Peyer's patch (tissue), 4 donors: ENCODE measurements at places on chromosomes 12 and 14. TPM values are rescaled to one million over a fixed set of nuclear protein-coding genes. Genes with fewer than 3 reads are reported as not detected.

DNA sequence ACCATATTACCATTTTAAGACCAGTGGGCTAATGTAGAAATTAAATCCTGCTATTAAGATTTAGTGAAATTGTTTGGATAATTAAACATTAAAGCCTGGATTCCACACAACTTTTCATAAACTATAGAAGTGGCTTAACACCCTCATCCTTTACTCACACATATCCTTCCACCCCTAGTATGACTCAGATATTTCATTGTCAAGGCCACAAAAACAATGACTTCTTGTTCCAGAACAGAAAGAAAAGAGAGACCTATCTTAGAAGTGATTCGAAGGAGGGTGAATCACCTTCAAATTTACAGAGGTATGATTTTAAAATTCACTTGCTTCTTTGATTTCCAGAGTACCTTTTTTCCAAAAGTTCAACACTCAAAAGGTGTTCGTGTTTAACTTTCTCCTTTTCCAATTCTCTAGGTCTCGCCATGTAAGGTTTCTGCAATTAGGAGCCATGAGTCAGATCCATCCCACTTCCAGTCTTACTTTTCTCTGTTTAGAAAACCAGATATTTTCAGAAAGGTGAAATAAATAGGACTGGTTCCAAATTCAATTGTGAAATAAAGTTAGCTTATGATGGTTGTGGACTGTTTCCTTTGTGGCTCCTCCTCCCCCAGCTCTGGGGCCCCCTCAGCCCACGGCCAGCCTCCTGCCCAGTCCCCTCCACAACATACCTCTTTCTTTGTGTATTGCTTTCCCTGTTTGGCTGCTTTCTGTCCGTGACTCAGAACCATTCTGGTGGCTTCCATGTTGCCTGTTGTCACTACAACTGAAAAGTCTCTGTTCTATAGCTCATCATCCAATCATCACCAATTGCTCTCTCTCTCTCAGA is 24.6 kb upstream of the MGP start:
- H3K27ac ChIP-seq = no peak overlapping the region
- no peak overlapping the region for H3K4me3 ChIP-seq
- H3K36me3 ChIP-seq = no peaks in the 10 kb centered on the region
- no peaks in the 10 kb centered on the region for H3K4me1 ChIP-seq
- no peak for DNase-seq

DNA sequence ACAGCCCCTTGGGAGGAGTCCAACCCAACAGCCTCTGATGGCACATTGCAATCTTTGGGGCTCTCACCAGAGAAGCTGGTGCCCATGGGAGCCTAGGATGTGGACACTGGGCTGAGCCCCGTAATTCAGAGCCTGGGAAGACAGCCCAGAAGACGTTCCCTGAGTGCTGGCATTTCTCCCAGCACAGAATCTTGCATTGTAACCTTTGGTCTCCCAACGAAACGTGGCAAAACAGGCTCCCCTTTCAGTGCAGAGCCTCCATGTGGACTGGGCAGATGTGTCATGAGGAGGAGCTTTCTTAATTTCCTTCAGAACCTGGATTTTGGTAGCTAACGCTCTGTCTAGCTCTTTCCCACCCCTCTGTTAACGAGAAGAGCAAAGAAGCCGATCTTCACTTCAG is 26.3 kb downstream of the BATF start:
- no peaks in the 10 kb centered on the region for H3K4me1 ChIP-seq
- no peak overlapping the region for H3K4me3 ChIP-seq
- no peaks in the 10 kb centered on the region for H3K27me3 ChIP-seq
- no peak for DNase-seq

- peak; percentile 76 for DNase-seq
- H3K4me1 ChIP-seq = no peaks in the 10 kb centered on the region
- no peaks in the 10 kb centered on the region for H3K27me3 ChIP-seq
- H3K36me3 ChIP-seq = no peaks in the 10 kb centered on the region
- no peak overlapping the region for H3K4me3 ChIP-seq
These were observed 16.7 kb downstream of the KMT2D start for GRCh38 chr12:49043856-49044258.

The ACTR10 gene
- 42.9 TPM for total RNA-seq

GRCh38 chr12:38502415-38502814 is 185.8 kb downstream of the ALG10B start:
- H3K36me3 ChIP-seq = no peaks in the 10 kb centered on the region
- DNase-seq = no peak
- no peak overlapping the region for H3K27ac ChIP-seq
- H3K4me3 ChIP-seq = no peak overlapping the region
- no peaks in the 10 kb centered on the region for H3K4me1 ChIP-seq

DNA sequence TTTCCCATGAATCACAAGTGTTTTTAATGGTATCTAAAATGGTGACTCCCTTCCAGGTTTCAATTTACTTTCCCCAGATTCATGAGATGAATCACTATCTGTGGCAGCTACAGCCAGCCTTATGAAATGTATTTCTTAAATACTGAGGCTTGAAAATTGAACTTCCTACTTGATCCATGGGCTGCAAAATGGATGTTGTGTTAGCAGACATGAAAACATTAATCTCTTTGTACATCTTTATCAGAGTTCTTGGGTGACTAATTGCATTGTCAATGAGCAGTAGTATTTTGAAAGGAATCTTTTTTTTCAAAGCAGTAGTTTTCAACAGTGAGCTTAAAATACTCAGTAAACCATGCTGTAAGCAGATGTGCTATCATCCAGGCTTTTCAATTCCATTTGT is 250.8 kb downstream of the SLC6A15 start:
- H3K4me1 ChIP-seq = no peaks in the 10 kb centered on the region
- H3K27me3 ChIP-seq = no peaks in the 10 kb centered on the region
- no peak overlapping the region for H3K4me3 ChIP-seq
- no peak for DNase-seq
- H3K27ac ChIP-seq = no peak overlapping the region

DNA sequence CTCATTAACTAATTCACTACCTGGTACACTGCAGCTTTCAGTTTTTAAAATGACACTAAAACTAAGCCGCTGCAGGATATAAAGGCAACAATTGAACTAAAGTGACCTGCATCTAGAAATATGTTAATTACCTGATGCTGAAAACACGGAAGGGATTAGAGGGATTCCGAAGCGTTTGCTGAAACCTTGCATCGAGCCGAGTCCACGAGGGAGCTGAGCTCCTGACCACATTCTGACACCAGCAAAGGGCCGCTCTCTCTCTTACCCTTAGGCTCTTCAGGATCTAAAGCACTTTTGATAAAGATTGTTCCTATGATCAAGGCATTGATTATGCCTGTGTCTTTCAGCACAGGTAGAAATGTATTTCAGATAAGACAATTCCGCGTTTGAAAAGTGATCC is 59.5 kb upstream of the CDKN3 start:
- no peak overlapping the region for H3K27ac ChIP-seq
- no peaks in the 10 kb centered on the region for H3K27me3 ChIP-seq
- H3K4me1 ChIP-seq = no peaks in the 10 kb centered on the region
- no peak overlapping the region for H3K4me3 ChIP-seq
- no peaks in the 10 kb centered on the region for H3K36me3 ChIP-seq
- no peak for DNase-seq

The ANO2 gene
- 7.2 TPM for total RNA-seq

GRCh38 chr14:67557118-67557517 is 24.0 kb downstream of the PLEKHH1 start:
- no peaks in the 10 kb centered on the region for H3K36me3 ChIP-seq
- H3K4me3 ChIP-seq = no peak overlapping the region
- H3K27me3 ChIP-seq = no peaks in the 10 kb centered on the region
- DNase-seq = no peak

The GARIN6 gene
- total RNA-seq = not detected

- H3K36me3 ChIP-seq = no peaks in the 10 kb centered on the region
- DNase-seq = no peak
- peak overlapping the region; percentile 98 for H3K27ac ChIP-seq
- H3K4me3 ChIP-seq = peak overlapping the region; percentile 78
These were observed 881 bp upstream of the SOS2 start for GRCh38 chr14:50232276-50232642.

DNA sequence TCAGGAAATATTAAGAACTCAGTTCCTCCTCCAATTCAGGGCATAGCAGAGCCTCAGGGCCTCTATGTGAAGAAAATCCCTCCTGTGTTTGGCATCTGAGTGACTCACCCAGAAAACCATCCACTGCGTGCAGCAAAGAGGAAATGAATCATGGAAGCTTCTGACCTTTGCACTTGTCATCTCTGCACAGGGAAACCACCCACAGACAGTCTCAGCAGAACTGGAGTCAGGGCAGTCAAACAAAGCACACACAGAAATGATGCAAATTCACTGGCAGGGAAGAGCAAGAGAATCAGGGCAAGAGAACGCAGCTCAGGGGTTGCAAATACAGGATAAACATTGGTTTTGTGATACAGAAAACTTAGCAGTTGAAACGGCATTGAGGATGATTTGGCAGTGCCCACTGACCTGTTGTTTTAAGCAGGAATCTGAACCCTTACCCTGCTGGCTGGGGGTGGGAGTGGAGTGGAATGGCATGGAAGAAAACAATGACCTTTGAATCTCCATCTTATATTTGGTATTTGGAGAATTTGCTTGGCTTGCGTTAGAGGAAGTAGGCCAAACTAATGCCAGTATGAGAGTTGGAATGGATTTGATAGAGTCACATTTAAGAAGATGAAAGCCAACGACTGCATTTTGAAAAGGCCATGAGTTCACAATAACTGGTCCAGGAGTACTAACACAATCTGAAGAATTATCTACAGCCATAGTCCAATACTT is 53.5 kb downstream of the PHLDA1 start:
- DNase-seq = peak; percentile 30
- H3K4me1 ChIP-seq = peaks cover 10% of the 10 kb centered on the region
- H3K27me3 ChIP-seq = no peaks in the 10 kb centered on the region
- H3K4me3 ChIP-seq = no peak overlapping the region

GRCh38 chr14:92670643-92671366 is 77.6 kb downstream of the LGMN start:
- H3K36me3 ChIP-seq = no peaks in the 10 kb centered on the region
- H3K4me3 ChIP-seq = no peak overlapping the region
- no peak overlapping the region for H3K27ac ChIP-seq

GRCh38 chr14:91129261-91129660 is 15.4 kb downstream of the DGLUCY start:
- no peak for DNase-seq
- H3K36me3 ChIP-seq = no peaks in the 10 kb centered on the region
- H3K4me1 ChIP-seq = no peaks in the 10 kb centered on the region
- no peak overlapping the region for H3K4me3 ChIP-seq
- no peak overlapping the region for H3K27ac ChIP-seq

DNA sequence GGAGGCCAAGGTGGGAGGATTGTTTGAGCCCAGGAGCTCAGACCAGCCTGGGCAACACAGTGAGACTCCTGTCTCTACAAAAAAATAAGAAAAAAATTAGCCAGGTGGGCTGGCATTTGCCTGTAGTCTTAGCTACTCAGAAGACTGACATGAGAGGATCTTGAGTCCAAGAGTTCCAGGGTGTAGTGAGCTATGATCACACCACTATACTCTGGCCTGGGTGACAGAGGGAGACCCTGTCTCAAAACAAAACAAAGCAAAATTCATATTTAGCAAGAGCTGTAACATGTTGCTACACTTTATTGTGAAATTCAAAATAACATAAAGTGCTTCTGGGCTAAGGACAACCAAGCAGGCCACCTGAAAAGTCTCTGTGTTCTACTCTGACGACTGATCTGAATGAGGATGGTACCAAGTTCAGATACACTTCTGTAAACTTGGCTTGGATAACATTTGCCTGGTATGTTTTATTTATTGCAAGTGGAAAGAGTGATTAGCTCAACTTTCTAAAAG is 11.6 kb upstream of the STRN3 start:
- no peaks in the 10 kb centered on the region for H3K27me3 ChIP-seq
- no peaks in the 10 kb centered on the region for H3K36me3 ChIP-seq
- H3K4me3 ChIP-seq = no peak overlapping the region
- H3K4me1 ChIP-seq = peaks cover 25% of the 10 kb centered on the region
- no peak overlapping the region for H3K27ac ChIP-seq

DNA sequence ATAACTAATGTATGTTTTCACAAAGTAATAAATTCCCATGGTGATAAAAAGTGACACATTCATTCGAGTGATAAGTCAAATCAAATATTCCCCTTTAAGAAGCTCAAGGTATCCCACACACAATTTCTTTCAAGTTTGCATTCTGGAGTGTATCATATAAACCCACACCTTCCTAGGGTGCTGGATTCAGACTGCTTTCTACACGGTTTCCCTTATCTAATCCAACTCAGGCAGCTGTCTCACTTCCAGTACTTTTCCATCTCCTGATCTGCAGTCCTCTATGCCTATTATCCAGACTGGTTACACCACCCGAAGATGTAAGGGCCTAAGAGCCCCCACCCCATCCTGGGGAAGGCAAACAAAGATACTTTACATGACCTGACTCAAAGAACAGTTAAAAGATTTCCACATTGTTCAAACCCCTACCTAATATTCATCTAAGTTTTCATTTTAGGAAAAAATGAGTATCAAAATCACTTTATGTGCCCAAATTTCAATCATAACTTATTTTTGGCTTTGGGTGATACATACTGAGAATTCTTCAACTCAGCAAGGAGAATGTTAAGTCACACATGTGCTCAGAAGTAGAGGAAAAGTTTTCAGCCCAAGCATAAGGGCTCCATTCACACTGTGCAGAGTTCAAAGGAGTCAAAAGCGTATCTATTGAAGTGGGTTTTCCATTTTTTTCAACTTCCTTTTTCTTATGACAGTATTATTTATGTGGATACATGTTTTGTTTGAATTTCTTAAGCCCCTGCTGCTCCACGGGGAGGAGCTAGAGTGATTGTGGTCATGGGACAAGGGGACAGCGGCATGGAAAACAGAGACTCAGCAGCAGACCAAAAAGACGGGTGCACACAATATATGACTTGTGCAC is 41.8 kb downstream of the CORO1C start:
- H3K36me3 ChIP-seq = no peaks in the 10 kb centered on the region
- H3K27me3 ChIP-seq = no peaks in the 10 kb centered on the region
- DNase-seq = no peak

DNA sequence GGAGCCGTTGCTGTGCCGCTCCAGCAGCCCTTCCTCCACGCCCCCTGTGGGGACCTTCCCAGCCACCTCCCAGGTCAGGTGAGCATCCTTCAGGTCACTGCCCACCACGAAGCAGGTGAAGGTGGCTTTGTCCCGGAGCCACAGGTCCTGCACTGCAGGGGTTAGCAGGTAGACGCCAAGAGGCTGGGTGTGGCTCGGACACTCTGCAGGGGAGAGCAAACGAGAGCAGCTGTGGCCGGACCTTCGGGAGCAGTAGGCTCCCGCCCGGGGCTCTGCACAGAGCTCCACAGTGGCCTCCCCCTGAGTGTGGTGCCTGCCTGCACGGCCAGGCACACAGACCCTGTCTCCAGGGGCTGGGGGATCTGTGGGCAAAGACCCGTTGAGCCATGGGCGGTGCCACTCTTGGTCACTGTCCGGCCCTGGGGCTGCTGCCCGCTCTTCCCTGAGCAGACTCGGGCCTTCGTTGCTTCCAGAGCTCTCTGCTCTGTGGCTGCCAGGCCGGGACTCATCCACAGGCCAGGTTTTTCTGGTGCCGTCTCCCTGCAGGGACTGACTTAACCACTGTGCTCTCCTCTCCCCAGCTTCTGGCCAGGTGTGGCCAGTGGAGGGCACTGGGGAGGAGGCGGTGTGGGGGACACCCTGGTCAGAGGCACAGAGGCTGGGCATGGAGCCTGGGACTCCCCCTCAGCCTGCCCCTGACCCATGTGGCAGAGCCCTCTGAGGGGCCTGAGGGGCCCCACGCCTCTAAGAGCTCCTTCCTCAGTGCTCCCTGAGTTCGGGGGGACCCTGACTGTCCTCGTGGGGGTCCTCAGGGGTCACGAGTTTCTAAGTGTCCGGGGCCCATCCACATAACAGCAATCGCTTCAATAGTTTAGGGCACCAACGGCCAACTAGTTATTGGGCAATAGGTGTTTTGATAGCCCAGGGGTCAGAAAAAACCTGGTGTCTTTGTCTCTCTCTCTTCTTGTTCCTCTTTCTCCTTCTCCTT is 314.9 kb downstream of the TMEM121 start:
- no peak overlapping the region for H3K4me3 ChIP-seq
- no peaks in the 10 kb centered on the region for H3K36me3 ChIP-seq
- no peak overlapping the region for H3K27ac ChIP-seq
- H3K4me1 ChIP-seq = no peaks in the 10 kb centered on the region
